ENCODE measurements at places on chromosomes 11 and 22.

DNA sequence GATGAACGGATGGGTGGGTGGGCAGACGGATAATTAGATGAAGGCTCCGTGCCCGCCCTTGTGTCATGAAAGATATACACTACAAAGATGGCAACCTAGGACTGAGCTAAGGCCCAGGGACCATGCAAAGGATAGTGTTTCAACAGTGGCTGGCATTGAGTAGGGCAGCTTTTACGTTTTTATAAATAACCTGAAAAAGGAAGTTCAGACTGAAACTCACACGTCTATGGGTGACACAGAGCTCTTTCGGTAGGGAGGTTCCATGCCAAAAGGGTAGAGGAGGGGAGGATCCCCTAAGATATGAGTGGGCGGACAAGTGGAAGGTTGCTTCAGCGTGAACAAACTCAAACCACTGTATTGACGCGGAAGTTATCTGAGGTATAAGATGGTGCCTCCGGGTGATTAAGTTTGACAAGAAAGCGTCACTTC, 90.5 kb downstream of the UBASH3B start:
- no peak for DNase-seq

GRCh38 chr11:45087086-45087899, 59.1 kb upstream of the PRDM11 start:
- peak; percentile 59 for DNase-seq

DNA sequence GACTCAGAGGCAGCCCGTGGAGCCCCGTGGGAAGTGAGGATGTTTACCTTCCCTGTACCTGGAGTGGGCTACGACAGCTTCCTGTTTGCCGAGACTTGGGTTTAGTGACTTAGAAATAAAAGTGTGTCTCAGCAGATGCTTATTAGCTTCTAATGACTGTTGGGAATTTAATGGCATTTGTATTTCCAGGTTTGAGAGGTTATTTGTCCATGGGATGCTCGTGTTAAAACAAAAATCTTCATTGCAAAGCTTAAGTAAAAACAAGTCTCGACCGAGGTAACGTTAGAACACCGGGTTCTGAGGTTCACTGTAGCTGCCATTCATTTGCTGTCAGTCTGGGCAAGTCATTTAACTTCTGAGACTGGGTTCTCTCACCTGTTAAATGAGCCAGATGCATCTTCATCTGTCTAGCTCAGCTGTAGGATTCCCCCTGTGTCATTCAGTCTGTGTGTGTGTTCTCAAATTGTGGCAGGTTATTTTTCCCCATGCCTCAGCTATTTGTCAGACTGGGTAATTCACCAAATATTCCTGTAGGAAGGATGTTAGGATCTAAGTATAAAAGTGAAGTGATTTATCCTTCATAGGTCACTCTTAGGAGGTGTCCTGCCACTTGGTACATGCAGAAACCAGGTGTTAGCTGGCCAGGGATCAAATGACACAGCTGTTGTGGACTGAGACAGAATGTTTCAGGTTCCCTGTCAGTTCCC, 791 bp downstream of the EI24 start:
- peak; percentile 22 for DNase-seq

GRCh38 chr22:41619979-41620588, 759 bp downstream of the DESI1 start:
- peak; percentile 20 for DNase-seq

DNA sequence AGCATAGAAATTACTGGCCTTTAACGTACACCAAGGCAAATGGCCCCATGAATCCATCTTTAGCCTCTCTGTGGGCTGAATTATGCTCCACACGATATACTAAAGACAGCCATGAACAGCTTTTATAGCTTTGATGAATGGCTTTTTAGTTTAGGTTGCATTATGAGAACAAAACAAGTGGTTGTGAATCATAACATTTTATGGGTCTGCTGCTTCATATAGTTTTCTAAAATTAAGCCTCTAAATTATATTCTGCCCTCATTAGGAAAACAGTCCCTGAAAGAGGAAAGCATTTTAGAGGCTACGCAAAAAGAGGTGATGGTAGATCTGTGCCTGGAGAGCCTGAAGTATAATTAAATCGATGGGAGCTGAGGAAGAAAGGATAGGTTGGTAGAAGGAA, 221.3 kb downstream of the CADM1 start:
- DNase-seq = no peak

- no peak for DNase-seq
These were observed 34.1 kb downstream of the CSNK2A3 start for GRCh38 chr11:11318961-11319360.

DNA sequence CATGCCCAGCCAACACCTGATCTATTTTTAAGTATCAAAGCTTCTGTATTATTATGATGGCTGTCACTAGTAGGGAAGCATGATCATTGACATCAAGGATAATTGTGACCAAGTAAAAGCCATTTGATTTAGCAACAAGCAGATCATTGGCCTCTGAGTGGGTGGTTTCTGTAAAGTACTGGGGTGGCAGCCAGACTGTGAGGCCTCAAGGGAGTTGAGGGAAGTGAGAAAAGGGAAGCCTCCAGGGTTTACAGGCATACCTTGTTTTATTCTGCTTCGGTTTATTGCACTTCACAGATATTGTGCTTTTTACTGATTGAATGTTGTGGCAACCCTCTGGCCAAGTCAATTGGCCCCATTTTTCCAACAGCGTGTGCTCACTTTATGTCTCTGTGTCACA, 60.1 kb downstream of the PRR5L start:
- DNase-seq = no peak

DNA sequence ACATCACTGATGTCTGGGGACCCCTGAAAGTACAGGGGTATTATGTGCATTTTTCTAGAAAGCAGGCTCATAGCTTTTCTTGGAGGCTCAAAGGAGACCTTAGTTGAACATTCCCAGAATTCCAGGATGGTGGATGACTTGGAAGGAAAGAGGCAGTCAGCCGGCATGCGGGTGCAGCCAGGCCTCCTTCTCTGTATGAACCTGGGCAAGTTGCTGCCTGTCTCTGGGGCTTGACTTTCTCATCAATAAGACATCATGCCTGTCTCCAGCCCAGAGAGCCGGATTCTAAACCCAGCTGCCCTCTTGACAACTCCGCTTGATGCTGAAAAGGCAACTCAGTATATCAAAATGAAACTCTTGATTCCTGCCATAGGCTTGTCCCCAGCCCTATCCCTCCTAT, 12.6 kb downstream of the MS4A15 start:
- DNase-seq = no peak

GRCh38 chr11:71504531-71504930, 22.5 kb upstream of the KRTAP5-7 start:
- DNase-seq = no peak

DNA sequence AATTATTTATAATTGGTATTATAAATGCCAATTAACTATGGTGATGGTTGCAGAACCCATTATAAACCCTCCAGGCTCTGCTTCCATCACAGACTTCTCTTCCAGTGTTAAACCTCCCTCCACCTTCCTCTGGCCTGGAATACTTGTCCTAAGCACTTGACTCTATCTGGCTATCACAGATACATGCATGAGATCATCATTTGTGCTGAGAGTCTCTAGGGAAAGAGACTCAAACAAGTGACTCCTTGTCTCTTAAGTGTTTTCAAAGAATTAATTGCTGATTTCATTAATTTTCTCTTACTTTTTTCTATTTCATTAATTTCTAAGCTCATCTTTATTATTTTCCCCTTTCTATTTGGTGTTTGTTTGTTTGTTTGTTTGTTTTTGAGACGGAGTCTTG, 29.1 kb downstream of the RTL6 start:
- no peak for DNase-seq

DNA sequence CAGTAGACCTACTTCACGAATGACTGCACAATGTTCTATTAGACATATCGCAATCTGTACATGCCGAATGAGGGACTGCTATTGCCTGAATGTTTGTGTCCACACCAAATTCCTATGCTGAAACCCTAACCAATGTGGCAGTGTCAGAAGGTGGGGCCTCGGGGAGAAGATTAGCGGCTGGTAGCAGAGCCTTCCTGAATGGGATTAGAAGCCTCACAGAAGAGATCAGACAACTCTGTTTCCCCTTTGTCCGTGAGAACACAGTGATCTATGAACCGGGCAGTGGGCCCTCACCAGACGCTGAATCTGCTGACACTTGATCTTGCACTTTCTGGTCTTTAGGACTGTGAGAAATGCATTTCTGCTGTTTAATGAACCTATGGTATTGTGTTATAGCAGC, 33.1 kb downstream of the LRFN4 start:
- peak; percentile 7 for DNase-seq

- DNase-seq = no peak
These were observed 22.4 kb upstream of the ARHGAP8 start for GRCh38 chr22:44730022-44730393.

- no peak for DNase-seq
These were observed 137.1 kb downstream of the NECTIN1 start for GRCh38 chr11:119591836-119592310.

GRCh38 chr11:33109294-33109895, 51.9 kb downstream of the CSTF3 start:
- no peak for DNase-seq

DNA sequence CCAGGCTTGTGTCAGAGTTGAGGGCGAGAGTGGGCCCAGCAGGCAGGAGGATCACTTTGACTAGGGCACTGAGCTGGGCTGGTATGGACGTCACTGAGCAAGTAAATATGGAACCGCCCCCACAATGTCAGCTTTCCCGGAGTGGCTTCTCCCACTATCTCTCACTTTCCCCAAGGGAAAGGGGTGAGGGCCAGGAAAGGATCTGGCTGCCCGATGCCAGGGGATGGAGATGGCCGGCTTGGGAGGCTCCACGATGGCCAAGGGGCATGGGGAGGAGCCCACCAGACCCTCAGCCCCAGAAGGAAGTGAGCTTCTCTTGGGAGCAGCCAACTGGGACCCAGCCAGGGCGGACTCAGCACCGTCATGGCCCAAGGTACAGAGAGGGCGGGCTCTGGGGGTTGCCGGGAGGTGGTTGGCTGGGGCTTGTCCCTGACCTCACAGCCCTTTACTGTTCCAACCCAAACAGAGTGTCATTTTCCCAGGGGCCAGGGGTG, 8.7 kb downstream of the PRDM11 start:
- no peak for DNase-seq

- no peak for DNase-seq
These were observed 16.1 kb upstream of the TPP1 start for GRCh38 chr11:6635082-6635932.

DNA sequence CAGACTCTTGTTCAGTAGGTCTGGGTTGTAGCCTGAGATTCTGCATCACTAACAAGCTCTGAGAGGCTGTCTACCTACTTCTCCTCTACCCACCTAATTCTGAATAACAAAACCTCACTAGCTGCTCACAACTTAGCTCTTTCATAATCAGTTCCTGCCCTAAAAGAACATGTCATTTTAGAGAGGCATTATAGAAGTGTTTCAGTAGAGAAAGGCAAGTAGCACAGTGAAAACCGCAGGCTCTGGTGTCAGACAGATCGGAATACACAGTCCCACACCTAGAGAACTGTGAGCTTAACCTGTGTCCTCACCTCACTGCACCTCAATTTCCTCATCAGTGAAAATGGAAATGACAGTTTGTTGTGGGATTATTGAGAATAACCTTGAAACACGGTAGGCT, 1337.6 kb upstream of the TENM4 start:
- no peak for DNase-seq

GRCh38 chr11:119586181-119586580, 142.8 kb downstream of the NECTIN1 start:
- no peak for DNase-seq

DNA sequence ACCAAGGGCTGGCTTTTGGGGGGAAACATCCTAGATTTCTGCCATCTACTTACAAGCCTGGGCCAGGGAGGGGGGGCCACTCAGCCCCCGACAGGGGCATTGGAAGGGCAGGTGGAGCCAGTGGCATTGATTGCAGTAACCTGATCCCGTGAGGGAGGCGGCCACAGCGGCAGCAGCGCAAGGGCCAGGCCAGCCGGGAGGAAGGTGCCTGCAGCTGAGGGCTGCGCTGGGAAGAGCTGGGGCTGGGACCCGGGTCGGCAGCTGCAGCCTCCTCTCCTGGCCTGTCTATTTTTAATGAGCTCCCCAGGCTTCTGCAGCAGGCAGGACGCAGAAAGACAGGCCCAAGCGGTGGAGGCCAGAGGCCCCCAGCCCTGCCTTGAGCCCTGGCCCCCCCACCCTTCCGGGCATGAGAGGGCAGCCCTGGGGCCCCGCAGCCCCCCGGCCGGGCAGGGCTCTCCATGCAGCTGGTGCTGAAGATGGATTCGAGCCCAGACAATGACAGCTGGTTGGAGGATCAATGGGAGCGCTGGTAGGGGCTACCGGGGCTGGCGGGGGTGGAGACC, 10.6 kb downstream of the FREY1 start:
- no peak for DNase-seq

GRCh38 chr11:59705294-59705693, 8.4 kb downstream of the OR10V1 start:
- DNase-seq = peak; percentile 41

DNA sequence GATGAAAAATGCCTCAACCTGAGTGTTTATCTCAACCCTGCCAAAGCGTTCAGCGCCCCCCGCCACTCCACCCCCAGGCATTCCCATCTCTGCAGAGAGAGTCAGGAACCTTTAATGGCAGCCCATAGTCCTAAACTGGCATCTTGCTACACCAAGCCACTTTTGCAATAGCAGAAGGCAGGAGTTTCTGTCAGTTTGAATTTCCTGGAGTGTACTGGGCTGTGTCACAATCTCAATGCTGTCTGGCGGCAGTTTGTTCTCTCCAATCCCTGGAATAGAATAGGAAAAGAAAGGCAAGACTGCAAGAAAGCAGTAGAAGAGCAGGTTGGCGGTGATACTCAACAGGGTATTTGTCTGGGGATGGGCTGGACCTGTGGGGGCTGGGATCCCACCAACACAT, 32.9 kb upstream of the FLI1 start:
- DNase-seq = no peak

DNA sequence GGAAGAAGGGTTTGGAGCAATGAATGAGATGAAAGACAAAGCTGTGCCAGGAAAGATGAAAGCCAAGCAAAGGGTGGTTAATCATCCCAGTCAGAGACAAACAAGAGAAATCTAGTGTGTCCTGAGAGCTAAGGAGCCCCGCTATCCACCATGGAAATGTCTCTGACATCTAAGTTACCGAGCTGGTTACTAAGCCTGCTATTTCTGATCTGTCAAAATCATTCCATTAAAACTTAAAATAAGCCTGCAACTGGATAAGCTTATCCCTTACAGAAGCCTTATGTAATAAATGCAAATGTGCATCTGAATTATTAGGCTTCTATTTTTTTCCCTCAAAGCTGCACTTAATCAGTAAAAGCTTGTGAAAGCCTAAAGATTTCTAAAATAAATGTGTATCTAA, 22.1 kb upstream of the SESN3 start:
- no peak for DNase-seq

GRCh38 chr11:65307298-65308229, 7.1 kb upstream of the CDC42EP2 start:
- no peak for DNase-seq

- DNase-seq = no peak
These were observed 4747.7 kb upstream of the OR11H1 start for GRCh38 chr22:10780281-10780680.

GRCh38 chr11:126113515-126113957, 50.9 kb upstream of the CDON start:
- DNase-seq = peak; percentile 91

Measured in fibroblast of skin of back (primary cell).